Activated CD4-positive, alpha-beta memory T cell treated with anti-CD3 and anti-CD28 coated beads for 36 hours (primary cell): ENCODE measurements at places on chromosomes 6 and 20. TPM values are rescaled to one million over a fixed set of nuclear protein-coding genes. Genes with fewer than 3 reads are reported as not detected.
A peak's percentile ranks its signal among the peaks of the same experiment; 100 is the strongest.

Gene GPR6
- not detected for total RNA-seq

DNA sequence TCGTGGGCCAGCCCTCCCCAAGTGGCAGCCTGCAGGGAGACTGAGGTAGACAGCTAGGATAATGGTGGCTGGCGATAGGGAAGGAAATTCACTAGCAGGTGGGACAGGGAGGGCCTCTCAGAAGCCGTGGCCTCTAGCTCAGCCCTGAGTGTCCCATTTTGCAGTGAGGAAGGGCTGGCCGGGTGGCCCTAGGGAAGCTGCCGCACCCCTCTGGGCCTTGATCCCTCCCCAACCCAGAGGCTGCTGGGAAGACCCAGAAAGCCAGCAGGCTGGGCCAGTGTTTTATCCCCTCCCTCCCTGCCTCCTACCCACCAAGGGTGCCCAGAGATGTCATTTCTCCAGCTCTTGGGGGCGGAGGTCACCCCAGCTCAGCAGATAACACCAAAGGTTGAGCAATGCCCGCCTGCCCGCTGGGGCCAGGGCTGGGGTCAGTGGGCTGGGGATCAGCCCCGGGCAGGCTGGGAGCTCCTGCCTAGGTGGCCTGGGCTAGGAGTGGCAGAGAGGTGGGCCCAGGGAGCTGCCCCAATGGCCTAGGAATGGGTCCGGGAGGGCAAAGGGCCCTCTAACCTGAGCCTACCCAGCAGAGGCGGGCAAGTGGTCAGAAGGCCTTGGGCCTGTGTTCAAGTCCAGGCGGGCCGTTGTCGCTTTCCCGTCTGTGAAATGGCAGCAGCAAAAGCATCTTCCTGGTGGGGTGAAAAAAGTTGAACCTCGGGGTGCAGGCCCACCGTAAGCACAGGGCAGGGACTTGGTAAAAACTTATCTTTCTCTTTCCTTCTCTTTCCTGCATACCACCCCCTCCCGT, 1.6 kb upstream of the CEBPB start:
- H3K27me3 ChIP-seq, result peaks cover 13% of the 10 kb centered on the region
- DNase-seq, result no peak
- H3K27ac ChIP-seq, result no peak overlapping the region
- H3K4me3 ChIP-seq, result no peak overlapping the region

- H3K4me3 ChIP-seq, result no peak overlapping the region
- H3K36me3 ChIP-seq, result no peaks in the 10 kb centered on the region
- peaks cover 2% of the 10 kb centered on the region for H3K4me1 ChIP-seq
- H3K27me3 ChIP-seq, result no peaks in the 10 kb centered on the region
Measured at GRCh38 chr20:44848254-44849015, 37.1 kb upstream of the YWHAB start.

Gene DDX43
- 0.29 TPM for total RNA-seq

Gene MAFB
- not detected for total RNA-seq

Gene CENPW
- total RNA-seq, result 75.1 TPM

GRCh38 chr6:107679457-107679856, 144.7 kb downstream of the SCML4 start:
- H3K27me3 ChIP-seq, result peaks cover 3% of the 10 kb centered on the region
- no peak for DNase-seq
- no peak overlapping the region for H3K4me3 ChIP-seq
- peaks cover 7% of the 10 kb centered on the region for H3K4me1 ChIP-seq

- no peak overlapping the region for H3K27ac ChIP-seq
- H3K4me3 ChIP-seq, result no peak overlapping the region
- DNase-seq, result no peak
- peaks cover 15% of the 10 kb centered on the region for H3K4me1 ChIP-seq
- H3K27me3 ChIP-seq, result no peaks in the 10 kb centered on the region
- H3K36me3 ChIP-seq, result peaks cover 3% of the 10 kb centered on the region
Measured at GRCh38 chr6:35706468-35706867, 17.8 kb upstream of the FKBP5 start.

- peaks cover 4% of the 10 kb centered on the region for H3K4me1 ChIP-seq
- no peak for DNase-seq
- peaks cover 5% of the 10 kb centered on the region for H3K36me3 ChIP-seq
- H3K27ac ChIP-seq, result no peak overlapping the region
Measured at GRCh38 chr6:136890986-136891385, 31.1 kb upstream of the SLC35D3 start.

Gene FAM83B
- not detected for total RNA-seq

- peaks cover 12% of the 10 kb centered on the region for H3K4me1 ChIP-seq
- no peaks in the 10 kb centered on the region for H3K36me3 ChIP-seq
- H3K27ac ChIP-seq, result no peak overlapping the region
- peak overlapping the region; percentile 22 for H3K4me3 ChIP-seq
- H3K27me3 ChIP-seq, result peaks cover 38% of the 10 kb centered on the region
- no peak for DNase-seq
Measured at GRCh38 chr6:132400555-132400882, 756 bp downstream of the MOXD1 start.

GRCh38 chr6:7239590-7239948, 73.4 kb downstream of the SSR1 start:
- H3K4me1 ChIP-seq, result peaks cover 20% of the 10 kb centered on the region
- no peak for DNase-seq
- H3K27ac ChIP-seq, result no peak overlapping the region
- no peak overlapping the region for H3K4me3 ChIP-seq

DNA sequence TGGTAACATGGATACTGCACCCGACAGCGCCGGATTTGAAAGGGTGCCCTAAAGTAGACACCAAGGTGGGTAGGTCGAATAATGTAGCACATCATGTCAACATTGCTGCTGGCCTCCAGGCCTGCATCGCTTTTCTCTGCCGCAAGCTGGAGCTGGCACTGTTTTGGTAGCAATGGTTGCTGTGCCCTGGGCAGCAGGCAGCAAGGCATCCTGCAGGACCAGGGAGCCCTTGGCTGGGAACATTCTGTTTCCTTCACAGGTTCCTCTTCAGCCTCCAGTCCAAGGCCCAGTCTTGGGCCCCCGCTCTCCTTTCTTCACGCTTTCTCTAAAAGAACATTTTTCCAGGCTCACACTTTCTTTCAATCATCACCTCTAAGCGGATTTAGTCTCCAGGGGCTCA, 365.8 kb upstream of the JARID2 start:
- no peak for DNase-seq
- no peak overlapping the region for H3K27ac ChIP-seq
- H3K27me3 ChIP-seq, result no peaks in the 10 kb centered on the region
- H3K4me3 ChIP-seq, result no peak overlapping the region
- H3K4me1 ChIP-seq, result peaks cover 45% of the 10 kb centered on the region

DNA sequence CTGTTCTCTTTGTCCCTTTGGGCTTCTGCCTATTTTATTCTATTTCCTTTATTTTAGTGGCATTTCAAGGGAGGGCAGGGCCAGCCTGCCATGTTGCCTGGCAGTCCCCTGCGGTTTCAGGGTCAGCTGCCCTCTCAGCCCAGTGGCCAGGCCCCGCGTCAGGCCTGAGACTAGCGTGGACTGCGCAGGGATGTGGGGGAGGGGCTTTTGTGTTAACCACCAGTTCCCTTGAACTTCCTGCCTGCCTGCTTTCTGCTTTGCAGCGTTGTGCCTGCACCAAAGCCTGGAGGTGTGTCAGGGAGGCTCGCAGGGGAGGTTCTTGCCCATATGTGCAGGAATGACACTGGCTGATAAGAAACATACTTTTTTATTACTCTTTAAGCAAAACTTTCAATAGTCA, 157.6 kb downstream of the SLC35B3 start:
- H3K4me3 ChIP-seq, result no peak overlapping the region
- H3K4me1 ChIP-seq, result no peaks in the 10 kb centered on the region
- H3K27ac ChIP-seq, result no peak overlapping the region

DNA sequence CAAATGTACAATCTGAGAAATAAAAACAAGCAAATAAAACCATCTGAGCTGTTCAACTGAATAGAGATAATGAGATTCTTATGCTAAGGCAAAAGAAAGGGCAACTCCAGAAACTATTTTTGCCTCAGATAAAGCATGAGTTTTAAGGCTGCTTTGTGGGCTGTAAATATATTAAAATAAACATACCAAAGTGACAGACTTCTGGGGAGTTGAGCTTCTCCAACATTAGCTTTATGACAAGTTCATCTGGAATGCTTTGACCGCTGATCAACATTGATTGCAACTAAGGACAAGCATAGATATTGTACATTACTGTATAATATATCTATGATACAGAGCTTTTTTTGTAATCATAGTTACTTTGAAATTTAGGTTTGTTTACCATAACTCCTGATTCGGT, 19.3 kb downstream of the AK9 start:
- DNase-seq, result no peak
- H3K4me1 ChIP-seq, result no peaks in the 10 kb centered on the region
- H3K27me3 ChIP-seq, result no peaks in the 10 kb centered on the region
- H3K27ac ChIP-seq, result no peak overlapping the region

Gene OTOR
- not detected for total RNA-seq

Gene MTCH1
- total RNA-seq, result 114 TPM

Gene ETV7
- total RNA-seq, result 5.8 TPM

- peaks cover 9% of the 10 kb centered on the region for H3K36me3 ChIP-seq
- H3K27me3 ChIP-seq, result no peaks in the 10 kb centered on the region
- no peak overlapping the region for H3K4me3 ChIP-seq
- peaks cover 15% of the 10 kb centered on the region for H3K4me1 ChIP-seq
Measured at GRCh38 chr20:16444057-16444777, 129.0 kb downstream of the KIF16B start.

DNA sequence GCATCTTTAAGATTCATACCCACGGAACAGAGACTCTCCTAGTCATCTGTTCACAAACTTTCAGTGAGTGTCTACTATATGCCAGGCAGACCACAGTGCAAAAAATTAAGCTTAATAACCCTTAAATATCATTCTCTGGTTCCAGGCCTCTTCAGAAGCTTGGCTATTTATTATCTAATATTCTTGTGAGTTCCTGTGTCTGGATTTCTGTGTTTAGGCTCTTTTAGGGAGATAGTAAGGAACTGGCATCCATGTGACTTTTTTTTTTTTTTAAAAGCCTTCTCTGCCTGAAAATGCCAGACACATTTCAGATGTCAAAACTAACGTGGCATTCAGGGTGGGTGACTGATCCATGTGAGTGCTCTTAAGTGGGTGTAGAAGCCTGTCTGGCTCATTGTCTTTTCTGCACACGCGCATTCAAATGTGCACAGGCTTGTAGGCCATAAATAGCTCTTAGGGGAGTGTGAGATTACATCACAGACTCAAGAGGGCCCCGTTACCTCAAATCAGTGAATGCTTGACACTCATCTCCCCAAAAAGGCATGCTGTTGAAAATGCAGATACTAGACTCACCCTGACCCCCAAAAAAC, 141.9 kb downstream of the GMPR start:
- H3K4me1 ChIP-seq, result no peaks in the 10 kb centered on the region
- no peak overlapping the region for H3K4me3 ChIP-seq
- DNase-seq, result no peak
- no peaks in the 10 kb centered on the region for H3K27me3 ChIP-seq
- H3K36me3 ChIP-seq, result peaks cover 6% of the 10 kb centered on the region

Gene TMEM200A
- total RNA-seq, result 0.78 TPM

DNA sequence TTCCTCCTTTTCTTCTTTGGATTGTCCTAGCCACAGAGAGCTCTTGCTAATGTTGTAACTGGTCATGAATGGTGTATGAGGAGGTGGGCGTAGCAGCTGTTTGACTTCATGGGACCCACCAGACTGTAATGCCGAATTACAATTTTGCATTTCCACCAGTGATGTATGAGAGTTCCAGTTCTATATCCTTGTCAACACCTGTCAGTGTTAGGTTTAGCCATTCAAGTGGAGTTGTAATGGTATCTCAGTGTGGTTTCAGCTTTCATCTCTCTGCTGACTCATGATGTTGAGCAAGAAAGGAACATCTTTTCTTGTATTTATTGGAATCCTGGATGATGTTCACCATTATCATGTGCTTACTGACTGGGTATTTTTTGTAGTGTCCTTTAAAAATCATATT, 5.1 kb downstream of the IGF2R start:
- peak; percentile 52 for DNase-seq
- peak overlapping the region; percentile 77 for H3K27ac ChIP-seq
- peaks cover 5% of the 10 kb centered on the region for H3K36me3 ChIP-seq
- H3K4me1 ChIP-seq, result peaks cover 84% of the 10 kb centered on the region

DNA sequence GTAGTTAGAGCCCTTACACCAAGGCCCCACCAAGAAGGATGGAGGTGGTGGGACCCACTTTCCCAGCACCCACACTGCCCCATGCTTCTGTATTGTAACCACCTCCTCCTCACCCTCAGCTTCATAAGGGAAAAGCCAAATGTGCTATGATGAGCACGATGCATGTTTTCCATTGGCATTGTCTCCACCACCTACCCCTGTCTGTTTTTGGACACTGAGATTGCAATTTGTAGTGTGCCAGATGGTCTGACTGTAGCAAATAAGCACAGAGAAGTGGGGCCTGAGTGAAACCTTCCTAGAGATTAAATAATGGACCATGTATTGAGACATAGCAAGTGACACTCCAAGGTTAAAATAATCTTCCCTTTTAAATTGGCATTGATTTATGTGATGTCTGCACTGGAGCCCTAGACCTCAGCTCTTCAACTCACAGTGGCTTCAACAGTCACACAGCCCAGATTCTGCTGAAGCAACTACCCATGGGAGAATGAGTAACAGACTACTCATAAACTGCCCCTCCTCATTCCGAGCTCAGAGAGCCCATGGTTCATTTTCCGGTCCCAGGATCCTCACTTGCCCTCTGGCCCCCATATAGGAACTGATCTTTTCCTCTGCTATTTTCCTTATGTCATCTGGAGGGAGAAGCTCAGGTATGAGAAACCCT, 177.9 kb downstream of the COL9A1 start:
- H3K27ac ChIP-seq, result no peak overlapping the region
- no peaks in the 10 kb centered on the region for H3K36me3 ChIP-seq

Gene CYP24A1
- total RNA-seq, result 0.57 TPM

Gene CALHM4
- total RNA-seq, result not detected

Gene HLA-F
- 256 TPM for total RNA-seq

DNA sequence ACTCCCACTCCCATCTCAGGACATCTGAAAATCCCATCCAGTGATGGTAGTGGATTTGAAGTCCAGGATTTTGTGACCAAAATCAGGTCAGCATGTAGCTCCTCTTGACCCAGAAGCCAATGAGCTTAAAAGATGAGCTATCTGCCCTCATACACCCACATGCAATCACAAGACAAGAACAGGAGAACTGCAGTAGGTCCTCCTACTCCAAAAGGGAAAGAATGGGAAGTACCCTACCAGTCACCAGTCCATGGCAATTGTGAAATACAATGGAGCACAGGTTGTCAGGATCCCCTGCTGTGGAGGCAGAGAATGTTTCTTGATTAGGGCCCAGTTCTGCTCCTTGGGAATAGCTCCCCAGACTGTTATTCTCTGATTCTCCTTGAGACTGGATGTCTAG, 347.3 kb upstream of the CNR1 start:
- H3K4me1 ChIP-seq, result no peaks in the 10 kb centered on the region
- no peak for DNase-seq
- H3K27me3 ChIP-seq, result peaks cover 6% of the 10 kb centered on the region
- H3K27ac ChIP-seq, result no peak overlapping the region

- H3K27ac ChIP-seq, result no peak overlapping the region
- no peak for DNase-seq
- no peak overlapping the region for H3K4me3 ChIP-seq
- H3K36me3 ChIP-seq, result no peaks in the 10 kb centered on the region
- H3K4me1 ChIP-seq, result peaks cover 4% of the 10 kb centered on the region
Measured at GRCh38 chr6:25314509-25315175, 35.5 kb downstream of the CARMIL1 start.

- no peaks in the 10 kb centered on the region for H3K27me3 ChIP-seq
- H3K36me3 ChIP-seq, result no peaks in the 10 kb centered on the region
- no peak overlapping the region for H3K4me3 ChIP-seq
- no peak overlapping the region for H3K27ac ChIP-seq
- no peak for DNase-seq
Measured at GRCh38 chr6:131469130-131469529, 103.9 kb upstream of the ARG1 start.
